Activated naive CD8-positive, alpha-beta T cell treated with anti-CD3 and anti-CD28 coated beads, Interleukin-2, amount 10 ng/mL, durations not matched to agents 7 days and 5 days (primary cell): ENCODE measurements at places on chromosomes 1 and 21.

DNA sequence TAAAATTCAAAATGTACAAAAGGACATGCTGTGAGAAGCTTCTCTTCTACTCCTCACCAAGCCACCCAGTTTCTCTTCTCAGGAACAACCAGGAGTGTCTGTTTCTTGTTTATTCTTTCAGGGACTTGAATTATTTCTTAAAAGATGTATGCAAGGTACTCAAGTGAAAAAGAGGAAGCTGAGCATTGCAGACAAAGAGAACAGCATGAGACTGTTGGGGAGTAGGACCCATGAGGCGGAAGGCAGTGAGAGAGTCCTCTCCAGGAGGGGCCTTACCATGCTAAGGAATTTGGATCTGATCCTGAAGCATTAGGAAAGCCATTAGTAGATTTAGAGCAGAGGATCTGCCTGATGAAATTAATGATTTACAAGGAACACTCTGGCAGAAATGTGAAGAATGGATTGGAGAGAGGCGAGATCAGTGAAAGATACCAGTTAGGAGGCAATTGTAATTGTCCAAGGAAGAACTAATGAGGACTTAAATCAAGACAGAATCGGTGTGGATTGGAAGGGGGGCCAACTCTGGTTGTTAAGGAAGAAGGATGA lies 14.7 kb upstream of the SSX2IP start:
- H3K4me3 ChIP-seq, result no peak overlapping the region
- H3K36me3 ChIP-seq, result no peaks in the 10 kb centered on the region
- peaks cover 1% of the 10 kb centered on the region for H3K4me1 ChIP-seq
- DNase-seq, result no peak
- H3K27me3 ChIP-seq, result peaks cover 19% of the 10 kb centered on the region

- no peaks in the 10 kb centered on the region for H3K36me3 ChIP-seq
- peak overlapping the region; percentile 6 for H3K4me3 ChIP-seq
- no peak for DNase-seq
- peaks cover 25% of the 10 kb centered on the region for H3K4me1 ChIP-seq
- no peaks in the 10 kb centered on the region for H3K27me3 ChIP-seq
- no peak overlapping the region for H3K27ac ChIP-seq
These were observed 4.6 kb upstream of the FAM167B start for GRCh38 chr1:32242341-32242851.

GRCh38 chr1:113660088-113660487 lies 99.2 kb downstream of the PHTF1 start:
- H3K27ac ChIP-seq, result no peak overlapping the region
- H3K27me3 ChIP-seq, result no peaks in the 10 kb centered on the region
- H3K36me3 ChIP-seq, result no peaks in the 10 kb centered on the region
- no peaks in the 10 kb centered on the region for H3K4me1 ChIP-seq

GRCh38 chr1:245155272-245156040 lies 671 bp downstream of the KIF26B start:
- H3K27ac ChIP-seq, result no peak overlapping the region
- no peaks in the 10 kb centered on the region for H3K36me3 ChIP-seq
- peaks cover 69% of the 10 kb centered on the region for H3K27me3 ChIP-seq
- DNase-seq, result peak; percentile 48
- H3K4me1 ChIP-seq, result peaks cover 19% of the 10 kb centered on the region
- H3K4me3 ChIP-seq, result peak overlapping the region; percentile 82

DNA sequence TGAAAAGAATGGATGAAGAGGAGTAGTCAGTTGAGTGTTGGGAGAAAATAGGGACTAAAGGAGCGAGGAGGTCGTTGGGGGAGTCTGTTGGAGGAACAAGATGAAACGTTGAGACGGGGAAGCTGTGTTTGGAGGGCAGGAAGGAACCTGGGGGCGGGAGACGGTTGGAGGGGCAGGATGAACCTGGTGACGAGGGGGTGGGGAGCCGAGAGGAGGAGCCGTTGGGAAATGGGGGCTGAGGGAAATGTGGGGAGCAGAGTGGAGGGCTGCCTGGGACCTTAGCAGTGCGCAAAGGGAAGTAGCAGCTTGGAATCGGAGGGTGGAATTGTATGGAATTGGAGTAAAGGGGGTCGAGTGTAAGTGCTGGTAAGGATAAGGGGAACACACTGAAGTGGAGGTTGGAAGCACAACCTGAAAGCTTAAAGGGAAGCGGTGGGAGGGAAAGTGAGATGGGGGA lies 630 bp downstream of the MTF2 start:
- no peaks in the 10 kb centered on the region for H3K27me3 ChIP-seq
- DNase-seq, result peak; percentile 43
- H3K4me3 ChIP-seq, result peak overlapping the region; percentile 99
- H3K27ac ChIP-seq, result peak overlapping the region; percentile 97

GRCh38 chr21:44065428-44065827 lies 41.8 kb upstream of the PWP2 start:
- H3K4me3 ChIP-seq, result peak overlapping the region; percentile 81
- DNase-seq, result peak; percentile 68
- peak overlapping the region; percentile 97 for H3K27ac ChIP-seq
- H3K4me1 ChIP-seq, result peaks cover 30% of the 10 kb centered on the region
- H3K36me3 ChIP-seq, result peaks cover 20% of the 10 kb centered on the region
- H3K27me3 ChIP-seq, result no peaks in the 10 kb centered on the region

GRCh38 chr1:51525295-51525694 lies 6.2 kb upstream of the EPS15 start:
- peaks cover 4% of the 10 kb centered on the region for H3K36me3 ChIP-seq
- DNase-seq, result no peak
- H3K27ac ChIP-seq, result no peak overlapping the region
- H3K4me3 ChIP-seq, result no peak overlapping the region
- H3K27me3 ChIP-seq, result no peaks in the 10 kb centered on the region
- peaks cover 10% of the 10 kb centered on the region for H3K4me1 ChIP-seq

- peaks cover 5% of the 10 kb centered on the region for H3K4me1 ChIP-seq
- no peak overlapping the region for H3K4me3 ChIP-seq
- no peak for DNase-seq
- H3K36me3 ChIP-seq, result no peaks in the 10 kb centered on the region
- no peak overlapping the region for H3K27ac ChIP-seq
- no peaks in the 10 kb centered on the region for H3K27me3 ChIP-seq
These were observed 266.3 kb downstream of the RHOU start for GRCh38 chr1:229001467-229002011.

GRCh38 chr1:30633294-30633693 lies 90.1 kb downstream of the MATN1 start:
- H3K27ac ChIP-seq, result no peak overlapping the region
- no peaks in the 10 kb centered on the region for H3K4me1 ChIP-seq
- H3K27me3 ChIP-seq, result peaks cover 6% of the 10 kb centered on the region
- H3K4me3 ChIP-seq, result no peak overlapping the region

GRCh38 chr1:85413169-85413568 lies 51.8 kb downstream of the DDAH1 start:
- no peak overlapping the region for H3K27ac ChIP-seq
- H3K4me1 ChIP-seq, result no peaks in the 10 kb centered on the region

- H3K4me1 ChIP-seq, result no peaks in the 10 kb centered on the region
- no peak overlapping the region for H3K4me3 ChIP-seq
- H3K27ac ChIP-seq, result no peak overlapping the region
- no peaks in the 10 kb centered on the region for H3K36me3 ChIP-seq
These were observed 113.0 kb upstream of the DAB1 start for GRCh38 chr1:57536749-57537423.

GRCh38 chr1:44632598-44632997 lies 41.7 kb downstream of the TMEM53 start:
- peaks cover 20% of the 10 kb centered on the region for H3K4me1 ChIP-seq
- H3K27ac ChIP-seq, result peak overlapping the region; percentile 95
- DNase-seq, result no peak
- H3K27me3 ChIP-seq, result no peaks in the 10 kb centered on the region
- peak overlapping the region; percentile 93 for H3K4me3 ChIP-seq
- peaks cover 13% of the 10 kb centered on the region for H3K36me3 ChIP-seq

DNA sequence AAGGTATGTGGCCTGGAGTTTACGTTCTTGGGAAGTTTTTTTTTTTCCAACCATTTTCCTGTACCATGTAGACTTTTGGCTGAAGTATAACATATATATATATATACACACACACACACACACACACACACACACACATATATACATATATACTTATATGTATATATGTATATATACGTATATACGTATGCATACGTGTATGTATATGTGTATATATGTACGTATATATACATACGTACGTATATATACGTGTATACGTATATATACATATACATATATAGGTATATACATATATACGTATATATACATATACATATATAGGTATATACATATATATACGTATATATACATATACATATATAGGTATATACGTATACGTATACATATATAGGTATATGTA lies 18.9 kb downstream of the CR1 start:
- H3K4me3 ChIP-seq, result no peak overlapping the region
- no peak for DNase-seq
- H3K27me3 ChIP-seq, result peaks cover 19% of the 10 kb centered on the region

GRCh38 chr1:230270559-230271281 lies 155.4 kb downstream of the PGBD5 start:
- DNase-seq, result no peak
- no peaks in the 10 kb centered on the region for H3K36me3 ChIP-seq
- H3K27me3 ChIP-seq, result no peaks in the 10 kb centered on the region
- peaks cover 31% of the 10 kb centered on the region for H3K4me1 ChIP-seq

- DNase-seq, result no peak
- H3K27ac ChIP-seq, result no peak overlapping the region
- H3K36me3 ChIP-seq, result no peaks in the 10 kb centered on the region
- no peak overlapping the region for H3K4me3 ChIP-seq
These were observed 34.9 kb downstream of the UTP25 start for GRCh38 chr1:209862391-209863356.

- peaks cover 12% of the 10 kb centered on the region for H3K36me3 ChIP-seq
- peaks cover 20% of the 10 kb centered on the region for H3K4me1 ChIP-seq
- H3K4me3 ChIP-seq, result peak overlapping the region; percentile 62
- H3K27me3 ChIP-seq, result no peaks in the 10 kb centered on the region
These were observed 46.9 kb downstream of the DOP1B start for GRCh38 chr21:36203603-36203889.

- no peak overlapping the region for H3K27ac ChIP-seq
- H3K4me3 ChIP-seq, result no peak overlapping the region
- no peak for DNase-seq
- H3K27me3 ChIP-seq, result no peaks in the 10 kb centered on the region
- H3K4me1 ChIP-seq, result no peaks in the 10 kb centered on the region
- H3K36me3 ChIP-seq, result peaks cover 1% of the 10 kb centered on the region
These were observed 27.6 kb upstream of the CNN3 start for GRCh38 chr1:94954263-94955220.

DNA sequence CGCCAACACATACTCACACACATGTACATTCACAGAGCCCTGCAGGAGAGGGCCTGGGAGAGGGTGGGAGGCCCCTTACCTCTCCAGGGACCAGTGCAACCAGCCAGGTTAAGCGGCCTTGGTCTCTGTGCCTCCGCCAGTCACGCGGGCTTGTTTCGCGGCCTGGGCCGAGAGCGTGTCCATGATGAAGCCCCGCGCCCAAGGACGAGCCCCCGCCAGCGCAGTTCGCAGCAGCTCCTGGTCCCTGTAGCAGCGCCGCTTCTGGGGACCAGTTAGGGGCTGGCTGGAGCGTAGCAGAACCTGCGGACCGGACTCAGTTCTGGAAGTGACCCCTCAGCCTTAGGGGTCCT lies 7.3 kb upstream of the FAM167B start:
- H3K27me3 ChIP-seq, result no peaks in the 10 kb centered on the region
- H3K36me3 ChIP-seq, result no peaks in the 10 kb centered on the region
- no peak for DNase-seq
- peaks cover 14% of the 10 kb centered on the region for H3K4me1 ChIP-seq
- H3K4me3 ChIP-seq, result peak overlapping the region; percentile 84
- H3K27ac ChIP-seq, result no peak overlapping the region

DNA sequence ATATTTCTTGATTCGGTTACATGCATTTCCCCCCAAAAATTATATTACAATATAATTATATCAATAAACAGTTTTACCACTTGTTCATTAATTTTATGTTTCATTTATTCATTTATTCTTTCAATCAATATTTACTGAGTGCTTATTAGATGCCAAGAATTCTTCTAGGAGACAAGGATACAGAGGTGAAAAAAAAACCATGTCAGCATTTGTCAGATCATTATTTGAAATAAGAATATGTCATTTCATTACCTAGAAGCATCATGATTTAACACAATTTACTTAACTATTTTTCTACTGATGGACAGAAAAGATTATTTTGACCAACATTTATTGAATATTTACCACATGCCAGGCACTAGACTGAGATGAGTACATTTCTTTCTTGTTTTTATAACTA lies 512.7 kb downstream of the LMO4 start:
- no peaks in the 10 kb centered on the region for H3K36me3 ChIP-seq
- H3K27me3 ChIP-seq, result peaks cover 10% of the 10 kb centered on the region
- H3K4me3 ChIP-seq, result no peak overlapping the region
- DNase-seq, result no peak
- no peak overlapping the region for H3K27ac ChIP-seq

DNA sequence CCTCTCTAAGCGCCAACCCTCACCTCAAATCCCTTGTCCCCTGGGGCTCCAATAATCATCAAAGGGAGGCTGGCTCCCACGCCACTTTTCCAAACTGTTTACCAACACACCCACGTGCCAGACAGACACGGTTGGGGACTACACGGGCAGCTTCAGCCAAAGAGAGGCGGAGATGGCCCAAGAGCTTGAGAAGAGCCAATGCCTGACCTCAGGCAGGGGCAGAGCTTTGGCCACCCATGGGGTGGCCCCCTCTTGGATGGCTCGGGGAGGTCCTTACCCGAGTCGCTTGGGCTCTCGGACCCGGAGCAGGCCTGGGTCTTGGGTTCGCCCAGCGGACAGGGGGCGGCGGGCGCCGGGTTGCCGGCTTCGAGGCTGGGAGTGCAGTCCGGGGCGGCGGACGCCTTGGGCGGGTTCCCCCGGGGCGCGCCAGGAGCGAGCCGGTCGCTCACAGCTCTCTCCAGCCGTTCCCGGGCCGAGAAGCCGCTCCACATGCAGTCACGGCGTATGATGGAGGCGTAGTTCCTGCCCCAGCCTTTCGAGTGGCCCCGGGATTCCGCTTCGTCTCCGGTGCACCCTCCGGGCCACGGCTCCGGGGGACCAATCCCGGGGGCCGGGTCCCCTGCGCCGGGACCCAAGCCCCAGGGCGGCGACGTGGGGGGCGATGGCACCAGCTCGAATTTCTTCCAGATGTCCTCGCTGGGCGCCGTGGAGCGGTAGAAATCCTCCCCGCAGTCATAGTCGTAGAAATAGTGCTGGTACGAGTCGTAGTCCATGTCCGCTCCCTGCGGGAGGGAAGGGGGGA lies 854 bp downstream of the MYCL start:
- H3K27me3 ChIP-seq, result peaks cover 62% of the 10 kb centered on the region
- no peaks in the 10 kb centered on the region for H3K36me3 ChIP-seq
- H3K27ac ChIP-seq, result no peak overlapping the region
- peaks cover 3% of the 10 kb centered on the region for H3K4me1 ChIP-seq

GRCh38 chr1:214327514-214327913 lies 46.6 kb downstream of the SMYD2 start:
- no peak overlapping the region for H3K27ac ChIP-seq
- peaks cover 10% of the 10 kb centered on the region for H3K4me1 ChIP-seq
- peaks cover 9% of the 10 kb centered on the region for H3K36me3 ChIP-seq
- DNase-seq, result no peak
- H3K27me3 ChIP-seq, result no peaks in the 10 kb centered on the region
- H3K4me3 ChIP-seq, result no peak overlapping the region

DNA sequence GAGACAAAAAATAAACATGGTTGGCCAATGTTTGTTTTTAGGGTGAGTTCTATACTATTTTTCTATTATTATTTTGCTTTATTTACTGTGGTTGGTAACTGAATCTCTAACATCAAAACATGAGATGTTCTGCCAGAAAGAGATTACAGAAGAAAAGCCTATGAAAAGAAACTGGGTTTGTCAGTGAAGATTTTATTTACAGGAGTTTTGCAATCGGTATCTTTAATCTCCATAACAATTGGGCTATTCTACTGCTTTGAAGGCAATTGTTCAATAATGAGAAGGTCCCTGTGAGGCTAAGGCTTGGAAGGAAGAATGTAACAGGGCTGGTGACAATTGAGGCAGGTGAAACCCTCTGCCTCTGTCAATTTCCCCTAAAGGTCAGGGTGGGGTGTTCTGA lies 155.5 kb downstream of the CLIC6 start:
- peaks cover 4% of the 10 kb centered on the region for H3K4me1 ChIP-seq
- H3K4me3 ChIP-seq, result no peak overlapping the region
- H3K27ac ChIP-seq, result no peak overlapping the region
- no peak for DNase-seq
